ENCODE measurements at places on chromosomes 6 and 20. TPM values are rescaled to one million over a fixed set of nuclear protein-coding genes. Genes with fewer than 3 reads are reported as not detected.
A peak's percentile ranks its signal among the peaks of the same experiment; 100 is the strongest.

The SCUBE3 gene
- total RNA-seq: 0.27 TPM

The CD83 gene
- total RNA-seq: 3.0 TPM

The ATP6V1G2 gene
- total RNA-seq: 2.7 TPM

GRCh38 chr6:75409286-75409685, 84.3 kb downstream of the FILIP1 start:
- no peaks in the 10 kb centered on the region for H3K36me3 ChIP-seq
- no peaks in the 10 kb centered on the region for H3K4me1 ChIP-seq
- DNase-seq: no peak
- no peak overlapping the region for H3K27ac ChIP-seq
- H3K27me3 ChIP-seq: no peaks in the 10 kb centered on the region
- H3K4me3 ChIP-seq: no peak overlapping the region

DNA sequence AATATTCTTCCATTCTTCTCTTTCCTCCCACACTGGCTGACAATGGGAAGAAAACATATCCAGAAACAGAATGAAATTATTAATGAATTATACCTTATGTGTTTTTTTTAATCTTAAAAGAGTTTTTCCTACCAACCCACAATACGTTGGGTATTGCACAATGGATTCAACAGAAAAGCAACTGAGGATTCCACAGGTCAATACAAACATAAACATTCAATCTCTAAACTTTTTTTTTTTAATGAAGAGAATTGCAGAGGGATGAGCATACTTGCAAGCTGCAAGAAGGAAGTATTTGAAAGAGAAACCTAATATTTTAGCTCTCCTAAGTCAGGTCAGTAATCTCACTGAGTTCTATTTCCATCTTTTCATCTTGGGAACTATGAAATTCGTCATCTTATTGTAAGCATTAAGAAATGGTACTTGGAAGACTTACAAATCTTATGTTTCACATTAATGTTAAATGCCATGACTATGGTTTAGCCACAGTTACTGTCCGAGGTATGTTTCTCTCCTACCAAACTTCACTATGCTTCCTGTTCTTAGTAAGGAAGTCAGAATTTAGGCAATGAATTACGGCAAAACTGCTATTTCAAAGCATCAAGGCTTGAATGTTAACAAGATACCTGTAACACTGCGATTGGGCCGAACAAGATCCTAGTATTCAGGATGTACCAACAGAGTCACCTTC, 100.8 kb downstream of the HIVEP2 start:
- H3K27ac ChIP-seq: no peak overlapping the region
- H3K36me3 ChIP-seq: no peaks in the 10 kb centered on the region

- DNase-seq: no peak
- no peak overlapping the region for H3K27ac ChIP-seq
- no peaks in the 10 kb centered on the region for H3K36me3 ChIP-seq
- H3K27me3 ChIP-seq: no peaks in the 10 kb centered on the region
- no peak overlapping the region for H3K4me3 ChIP-seq
These were observed 124.2 kb downstream of the LY86 start for GRCh38 chr6:6712449-6713403.

GRCh38 chr6:50722829-50723554, 9.7 kb downstream of the TFAP2D start:
- no peaks in the 10 kb centered on the region for H3K4me1 ChIP-seq
- H3K4me3 ChIP-seq: no peak overlapping the region
- no peak overlapping the region for H3K27ac ChIP-seq
- peaks cover 100% of the 10 kb centered on the region for H3K27me3 ChIP-seq

GRCh38 chr6:90044833-90045381, 150.6 kb downstream of the GJA10 start:
- H3K4me3 ChIP-seq: no peak overlapping the region
- no peak overlapping the region for H3K27ac ChIP-seq
- no peaks in the 10 kb centered on the region for H3K36me3 ChIP-seq
- no peaks in the 10 kb centered on the region for H3K27me3 ChIP-seq
- H3K4me1 ChIP-seq: no peaks in the 10 kb centered on the region

DNA sequence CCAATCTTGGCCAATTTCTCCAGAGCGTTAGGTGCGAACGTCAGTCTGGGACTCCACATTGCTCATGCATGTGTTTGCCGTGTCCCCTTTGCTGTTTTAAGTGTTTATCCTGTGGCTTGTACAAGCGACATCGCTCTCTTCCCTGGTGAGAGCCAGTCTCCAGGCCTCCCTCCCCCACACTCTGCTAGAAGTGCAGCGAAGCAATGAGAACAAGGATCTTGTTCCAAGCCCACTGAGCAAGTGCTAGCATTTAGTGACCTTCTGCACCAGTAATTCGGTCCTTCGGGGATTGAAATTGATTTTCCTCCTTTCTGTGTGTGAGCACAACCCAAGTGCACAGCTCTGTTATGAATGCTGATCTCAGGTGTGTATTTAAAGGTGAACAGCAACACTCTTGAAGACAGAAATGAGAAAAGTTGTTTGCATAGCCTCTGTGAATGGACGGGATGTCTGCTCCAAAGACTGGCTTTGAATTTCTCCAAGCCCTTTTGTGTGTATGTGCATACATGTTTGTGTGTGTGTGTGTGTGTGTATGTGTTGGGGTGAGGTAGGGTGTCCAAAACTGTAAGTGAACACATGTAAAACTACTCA, 29.0 kb downstream of the CD83 start:
- no peaks in the 10 kb centered on the region for H3K27me3 ChIP-seq
- H3K36me3 ChIP-seq: no peaks in the 10 kb centered on the region
- no peak for DNase-seq
- no peak overlapping the region for H3K27ac ChIP-seq

GRCh38 chr6:109841869-109842268, 136.2 kb upstream of the GPR6 start:
- H3K27ac ChIP-seq: no peak overlapping the region
- no peaks in the 10 kb centered on the region for H3K4me1 ChIP-seq
- DNase-seq: peak; percentile 8
- no peaks in the 10 kb centered on the region for H3K36me3 ChIP-seq
- H3K4me3 ChIP-seq: no peak overlapping the region

GRCh38 chr6:90374201-90374600, 77.6 kb upstream of the BACH2 start:
- H3K4me1 ChIP-seq: peaks cover 3% of the 10 kb centered on the region
- peaks cover 13% of the 10 kb centered on the region for H3K27me3 ChIP-seq
- no peak overlapping the region for H3K27ac ChIP-seq
- H3K4me3 ChIP-seq: no peak overlapping the region
- H3K36me3 ChIP-seq: no peaks in the 10 kb centered on the region

DNA sequence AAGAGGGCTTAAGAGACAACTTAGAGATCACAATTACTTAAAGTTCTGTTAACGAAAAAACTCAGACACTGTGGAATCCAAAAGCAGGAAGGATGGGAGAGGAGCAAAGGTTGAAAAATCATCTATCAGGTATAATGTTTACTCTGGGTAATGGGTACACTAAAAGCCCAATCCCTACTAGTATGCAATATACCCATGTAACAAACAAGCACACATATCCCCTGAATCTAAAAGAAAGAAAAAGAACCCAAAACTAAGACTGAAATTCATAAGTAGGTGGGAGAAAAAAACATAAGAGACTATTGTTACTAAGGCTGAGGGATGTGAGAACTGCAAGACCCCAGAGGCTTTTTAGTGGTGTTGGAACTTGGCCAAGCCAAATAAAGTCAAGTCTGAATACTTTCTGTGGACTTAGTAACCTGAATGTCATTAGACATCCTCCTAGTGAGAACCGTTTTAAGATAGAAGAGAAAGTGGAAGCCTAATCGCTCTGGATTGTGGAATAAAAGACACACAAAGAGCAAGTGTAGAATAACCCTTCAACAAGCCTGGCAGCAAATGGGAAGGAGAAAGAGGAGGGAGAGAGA, 189.4 kb upstream of the RNF217 start:
- no peak overlapping the region for H3K27ac ChIP-seq
- H3K4me1 ChIP-seq: no peaks in the 10 kb centered on the region

DNA sequence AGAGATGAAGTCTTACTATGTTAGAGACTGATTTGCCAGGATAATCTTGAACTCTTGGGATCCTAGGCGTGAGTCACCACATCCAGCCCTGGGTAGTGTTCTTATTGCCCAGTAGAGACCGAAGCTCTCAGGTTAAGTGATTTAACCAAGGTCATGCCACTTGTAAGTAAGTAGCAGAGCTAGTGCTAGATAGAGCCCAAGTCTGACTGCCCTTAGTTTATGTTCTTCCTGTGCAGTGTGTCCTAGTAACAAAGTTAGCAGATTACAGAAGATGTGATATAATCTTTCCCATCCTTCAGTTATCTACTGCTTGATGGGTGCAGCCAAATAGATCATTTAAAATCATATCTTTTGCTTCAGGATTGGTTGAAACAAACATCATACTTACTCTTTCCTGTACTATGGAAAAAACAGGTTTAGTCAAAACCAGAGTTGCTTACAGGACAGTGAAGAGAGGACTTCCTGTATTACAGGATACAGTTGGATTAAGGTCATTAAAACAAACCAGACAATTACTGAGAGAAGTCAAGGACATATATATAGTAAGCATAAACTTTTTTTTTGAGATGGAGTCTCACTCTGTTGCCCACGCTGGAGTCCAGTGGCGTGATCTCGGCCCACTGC, 9.5 kb upstream of the PABPC1L start:
- H3K36me3 ChIP-seq: peaks cover 65% of the 10 kb centered on the region
- no peaks in the 10 kb centered on the region for H3K27me3 ChIP-seq
- no peak overlapping the region for H3K4me3 ChIP-seq
- DNase-seq: no peak

DNA sequence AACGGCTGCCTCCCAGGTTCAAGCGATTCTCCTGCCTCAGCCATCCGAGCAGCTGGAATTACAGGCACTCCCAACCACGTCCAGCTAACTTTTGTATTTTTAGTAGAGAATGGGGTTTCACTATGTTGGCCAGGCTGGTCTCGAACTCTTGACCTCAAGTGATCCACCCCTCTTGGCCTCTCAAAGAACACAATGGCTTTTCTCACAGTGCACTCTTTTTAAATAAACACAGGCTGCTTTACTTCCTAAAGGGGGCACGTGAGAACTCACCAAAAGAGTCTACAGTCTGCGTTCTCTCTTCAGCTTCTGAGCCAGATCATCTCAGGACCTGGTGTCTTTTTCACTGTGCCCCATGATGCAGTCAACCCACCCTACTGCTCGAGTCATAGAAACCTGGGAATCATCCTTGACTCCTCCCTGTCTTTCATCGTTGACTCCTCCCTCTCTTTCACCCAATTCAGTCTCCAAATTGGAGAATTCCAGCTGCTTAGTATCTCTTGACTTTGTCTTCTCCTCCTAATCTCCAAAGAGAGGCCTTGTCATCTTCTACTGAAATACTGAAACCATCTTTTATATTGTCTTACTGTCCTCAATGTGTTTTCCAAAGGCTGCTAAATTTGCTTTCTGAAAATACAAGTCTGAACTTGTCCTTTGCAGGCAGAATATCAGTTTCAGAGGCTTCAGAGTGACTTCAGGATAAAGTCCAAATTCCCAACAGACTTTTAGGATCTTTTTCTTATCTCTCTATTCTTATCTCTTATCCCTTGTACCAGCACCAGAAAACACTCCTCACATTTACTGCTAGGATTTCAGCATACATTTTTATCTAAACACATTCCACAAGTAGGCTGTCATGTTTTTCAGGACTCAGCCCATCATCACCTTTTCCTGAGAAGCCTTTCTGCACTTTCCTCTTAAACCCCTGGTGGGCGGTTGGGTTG, 323.4 kb downstream of the SYNE1 start:
- peak overlapping the region; percentile 16 for H3K4me3 ChIP-seq
- peak; percentile 83 for DNase-seq
- H3K36me3 ChIP-seq: no peaks in the 10 kb centered on the region
- peak overlapping the region; percentile 75 for H3K27ac ChIP-seq
- H3K4me1 ChIP-seq: no peaks in the 10 kb centered on the region
- no peaks in the 10 kb centered on the region for H3K27me3 ChIP-seq

DNA sequence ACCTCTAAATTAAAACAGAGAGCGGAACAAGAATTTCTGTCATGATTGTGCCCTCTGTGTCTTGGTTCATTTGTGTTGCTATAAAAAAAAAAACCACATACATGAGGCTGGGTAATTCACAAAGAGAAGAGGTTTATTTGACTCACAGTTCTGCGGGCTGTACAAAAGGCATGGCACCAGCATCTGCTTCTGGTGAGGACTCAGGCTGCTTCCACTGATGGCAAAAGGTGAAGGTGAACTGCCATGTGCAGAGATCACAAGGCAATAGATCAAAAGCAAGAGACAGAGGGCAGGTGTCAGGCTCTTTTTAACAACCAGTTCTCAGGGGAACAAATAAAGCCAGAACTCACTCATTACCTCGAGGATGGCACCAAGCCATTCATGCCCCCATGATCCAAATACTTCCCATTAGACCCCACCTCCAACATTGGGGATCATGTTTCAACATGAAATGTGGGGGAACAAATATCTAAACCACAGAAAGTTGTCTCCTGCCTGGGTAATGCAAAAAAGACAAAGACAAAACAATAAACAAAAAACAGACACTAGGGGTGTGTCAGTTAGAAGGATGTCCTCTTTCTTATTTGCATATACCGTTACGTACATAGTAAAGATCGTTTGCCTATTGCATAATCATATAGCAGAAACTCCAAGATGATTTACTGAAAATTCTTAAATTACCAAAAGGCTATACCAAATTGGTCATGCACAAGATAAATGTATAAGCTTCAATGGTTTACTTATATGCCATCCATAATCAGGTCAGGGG, 17.0 kb downstream of the SERPINB9 start:
- H3K4me1 ChIP-seq: no peaks in the 10 kb centered on the region
- peak; percentile 53 for DNase-seq
- H3K36me3 ChIP-seq: peaks cover 32% of the 10 kb centered on the region
- H3K27me3 ChIP-seq: no peaks in the 10 kb centered on the region
- no peak overlapping the region for H3K27ac ChIP-seq

GRCh38 chr20:50471231-50471630, 39.0 kb upstream of the PTPN1 start:
- H3K27ac ChIP-seq: no peak overlapping the region
- H3K4me1 ChIP-seq: no peaks in the 10 kb centered on the region
- no peaks in the 10 kb centered on the region for H3K36me3 ChIP-seq

Data from endodermal cell (in vitro differentiated cells).